ENCODE measurements at places on chromosomes 2 and 18.

GRCh38 chr2:215693193-215693998 lies 257.5 kb upstream of the FN1 start:
- no peak for DNase-seq

DNA sequence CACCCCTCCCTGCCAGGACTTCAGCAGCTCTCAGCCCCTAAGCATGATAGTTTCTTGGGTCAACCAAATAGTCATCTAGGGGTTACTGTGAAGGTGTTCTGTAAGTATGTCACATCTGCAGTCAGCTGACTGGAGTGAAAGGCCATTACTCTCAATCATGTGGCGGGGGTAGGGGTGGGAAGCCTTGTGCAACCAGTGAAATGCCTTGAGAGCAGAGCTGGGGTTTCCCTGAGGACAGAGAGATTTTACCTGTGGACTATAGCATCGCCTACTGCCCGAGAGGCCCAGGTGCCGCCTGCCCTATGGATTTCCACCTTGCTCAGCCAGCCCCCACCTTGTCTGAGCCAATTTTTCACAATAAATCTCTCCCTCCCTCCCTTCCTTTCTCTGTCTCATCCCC lies 20.9 kb upstream of the KLF11 start:
- DNase-seq: no peak

- no peak for DNase-seq
Observed at GRCh38 chr2:198452327-198452726, 647.9 kb downstream of the PLCL1 start.

- DNase-seq: peak; percentile 78
Observed at GRCh38 chr2:203811491-203812221, 55.9 kb upstream of the CTLA4 start.

DNA sequence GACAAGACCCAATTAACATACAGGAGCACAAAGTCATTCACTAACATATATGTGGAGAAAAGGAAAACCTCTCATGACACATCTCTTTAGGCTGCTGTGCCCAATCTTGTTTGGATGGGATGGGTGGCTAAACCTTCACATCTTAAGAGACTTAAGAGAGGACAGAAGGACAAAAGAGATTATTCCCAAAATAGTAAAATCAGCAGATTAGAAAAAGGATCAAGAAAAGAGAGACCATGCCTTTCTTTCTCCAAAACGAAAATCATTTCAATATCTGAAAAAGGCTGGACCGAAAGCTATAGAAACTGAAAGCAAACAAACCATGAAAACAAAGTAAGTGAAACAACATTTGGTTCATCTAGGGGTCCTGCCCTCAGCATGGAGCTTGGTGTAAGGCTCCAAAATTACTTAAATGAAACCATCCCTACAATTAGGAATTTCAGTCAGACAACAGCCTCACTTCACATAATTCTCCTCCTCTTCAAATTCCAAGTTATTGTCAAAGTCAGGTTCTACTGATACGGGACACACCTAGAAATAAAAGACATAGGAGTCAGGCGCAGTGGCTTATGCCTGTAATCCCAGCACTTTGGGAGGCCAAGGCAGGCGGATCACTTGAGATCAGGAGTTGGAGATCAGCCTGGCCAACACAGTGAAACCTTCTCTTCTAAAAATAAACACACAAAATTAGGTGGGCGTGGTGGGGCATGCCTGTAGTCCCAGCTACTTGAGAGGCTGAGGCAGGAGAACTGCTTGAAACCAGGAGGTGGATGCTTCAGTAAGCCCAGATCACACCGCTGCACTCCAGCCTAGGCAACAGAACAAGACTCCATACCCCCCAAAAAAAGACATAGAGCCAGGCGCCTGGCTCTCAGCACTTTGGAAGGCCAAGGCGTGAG lies 5.2 kb downstream of the STARD7 start:
- DNase-seq: no peak

- DNase-seq: no peak
Observed at GRCh38 chr2:146992057-146992456, 852.8 kb upstream of the ACVR2A start.

DNA sequence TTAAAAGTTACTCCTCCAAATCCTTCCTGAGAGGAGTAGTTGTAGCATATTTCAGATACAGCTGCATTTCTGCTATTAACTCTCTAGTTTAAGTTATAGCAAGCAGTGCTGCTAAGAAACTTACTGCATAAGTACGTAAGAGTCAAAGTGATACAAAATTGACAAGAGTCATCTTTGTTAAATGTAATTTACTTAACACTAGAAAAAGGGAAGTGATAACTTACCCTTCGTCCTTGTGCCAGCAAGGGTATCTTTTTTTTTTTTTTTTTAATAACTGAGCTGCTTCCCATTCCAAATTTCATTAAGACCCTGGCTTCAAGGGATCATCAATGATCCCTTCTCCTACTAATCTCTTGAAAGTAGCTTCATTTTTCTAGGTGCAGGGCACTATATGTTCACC lies 493.0 kb downstream of the PLCL1 start:
- DNase-seq: no peak

GRCh38 chr18:79197531-79197930 lies 128.3 kb downstream of the ATP9B start:
- no peak for DNase-seq

DNA sequence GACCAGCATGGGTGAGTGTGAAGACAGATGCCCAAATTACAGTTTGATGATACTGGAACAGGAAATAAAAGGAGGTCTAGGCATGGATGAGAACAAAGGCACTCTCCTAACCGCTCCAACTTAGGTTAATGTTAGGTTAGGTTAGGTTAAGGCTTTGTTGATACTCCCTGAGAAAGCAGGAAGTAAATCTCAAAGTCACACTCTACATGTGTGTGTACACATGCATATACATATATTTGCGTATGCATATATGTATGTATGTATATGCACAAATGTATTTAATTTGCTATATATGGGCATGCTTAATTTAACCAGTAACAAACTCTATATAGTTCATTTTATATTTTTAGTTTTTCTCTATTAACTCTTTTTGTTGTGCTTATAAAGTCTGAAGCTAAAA lies 139.3 kb downstream of the UPP2 start:
- DNase-seq: no peak

DNA sequence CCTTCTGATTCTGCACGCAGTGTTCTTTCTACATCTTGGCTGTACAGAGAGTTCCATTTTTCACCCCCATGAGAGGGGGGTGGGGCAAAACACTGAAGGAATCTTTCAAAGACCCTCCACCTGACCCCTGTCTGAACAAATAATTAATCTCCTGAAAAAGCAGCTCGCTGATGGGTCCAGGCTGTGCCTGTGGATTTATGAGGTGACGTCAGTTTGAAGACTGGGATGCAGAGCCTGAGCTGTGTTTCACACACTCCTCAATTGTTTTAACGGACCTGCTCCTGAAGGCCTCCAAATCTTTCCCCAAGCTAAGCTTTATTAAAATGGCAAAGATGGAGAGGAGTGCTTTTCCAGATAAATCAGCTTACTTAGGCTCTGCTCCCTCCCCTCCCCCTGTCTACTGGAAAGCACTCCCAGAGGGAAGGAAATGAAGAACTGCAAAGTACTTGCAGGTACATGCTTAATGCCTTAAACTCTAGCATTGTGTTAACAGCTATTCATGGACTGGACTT lies 390.2 kb upstream of the TNP1 start:
- DNase-seq: peak; percentile 78

DNA sequence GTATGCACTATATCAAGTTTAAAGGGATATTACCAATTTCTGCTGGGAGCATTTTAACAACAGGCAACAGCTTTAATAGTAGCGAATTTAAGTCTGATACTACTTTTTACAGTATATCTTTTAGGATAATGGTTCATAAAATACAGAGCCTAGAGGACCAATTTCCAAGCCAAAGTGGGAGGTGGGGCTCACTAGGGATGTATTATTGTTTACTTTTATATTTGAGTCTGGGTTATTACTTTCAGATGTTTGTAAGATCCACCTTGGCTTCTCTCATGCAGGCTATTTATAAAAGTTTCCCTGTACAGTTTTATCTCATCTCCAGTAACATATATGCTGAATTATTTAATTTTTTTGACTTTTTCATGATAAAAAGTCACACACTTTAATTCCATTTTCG lies 242.0 kb downstream of the CMPK2 start:
- DNase-seq: no peak

DNA sequence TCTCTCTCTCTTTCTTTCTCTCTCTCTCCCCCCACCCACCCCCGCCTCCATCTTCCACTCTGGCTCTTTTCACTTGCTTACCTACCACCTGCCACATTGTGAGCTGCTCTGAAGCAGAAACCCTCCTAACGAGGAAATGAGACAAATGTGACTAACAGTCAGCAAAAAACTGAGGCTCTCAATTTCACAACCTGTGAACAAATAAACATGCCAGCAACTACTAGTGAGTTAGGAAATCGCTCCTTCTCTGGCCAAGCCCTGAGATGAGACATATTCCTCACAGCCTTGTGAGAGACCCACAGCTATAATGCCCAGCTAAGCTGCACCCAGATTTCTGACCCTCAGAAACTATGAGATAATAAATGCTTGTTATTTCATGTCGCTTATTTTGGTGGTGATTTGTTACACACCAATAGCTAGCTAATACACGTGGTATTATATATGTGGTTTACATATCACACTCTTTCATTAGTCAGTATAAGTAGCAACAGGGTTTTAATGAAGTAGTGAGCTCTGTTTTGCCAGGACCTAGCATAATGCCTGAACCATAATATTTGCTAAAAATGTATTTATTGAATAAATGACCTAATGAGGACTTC lies 8.4 kb upstream of the ZNF521 start:
- no peak for DNase-seq

DNA sequence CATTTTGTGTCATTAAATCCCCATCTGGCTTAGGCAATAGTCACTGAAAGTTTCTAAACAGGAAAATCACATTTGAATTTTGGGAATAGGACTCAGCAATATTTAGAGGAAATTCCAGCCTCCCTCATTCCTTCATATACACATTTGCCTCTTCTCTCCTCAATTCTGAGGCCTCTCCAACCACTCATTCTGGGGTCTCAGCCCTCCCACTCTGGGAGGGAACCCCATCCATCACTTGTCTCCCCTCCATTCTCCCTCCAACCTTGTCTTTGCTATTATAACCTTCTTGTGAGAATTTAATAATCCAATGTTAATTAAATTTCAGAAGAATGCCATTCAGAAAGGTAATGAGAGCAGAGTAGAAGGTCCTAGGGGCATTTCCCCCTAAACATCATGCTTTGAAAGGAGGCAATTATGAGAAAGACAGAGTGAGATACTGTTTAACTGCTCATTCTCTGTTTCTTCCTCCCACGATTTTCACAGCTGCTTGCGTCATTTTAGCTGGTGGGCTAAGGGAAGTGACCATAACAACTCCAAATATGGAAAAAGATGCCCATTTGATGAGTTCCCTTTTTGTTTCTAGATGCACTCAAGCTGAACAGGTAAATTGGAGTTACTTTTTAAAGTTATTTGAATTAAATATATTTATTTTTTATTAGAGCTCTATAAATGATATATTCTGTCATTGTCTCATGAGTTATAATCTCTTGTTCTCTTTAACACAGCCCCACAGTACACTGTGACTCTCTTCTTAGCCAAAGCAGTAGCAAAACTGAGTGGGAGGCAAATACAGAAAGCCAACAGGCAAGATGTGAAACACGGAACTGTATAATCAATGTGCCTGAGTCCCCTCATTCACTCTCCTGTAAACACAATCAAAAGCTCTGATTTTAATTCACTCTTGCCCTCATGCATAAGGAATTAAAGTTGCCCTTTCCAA lies 135.1 kb downstream of the DLGAP1 start:
- DNase-seq: no peak

DNA sequence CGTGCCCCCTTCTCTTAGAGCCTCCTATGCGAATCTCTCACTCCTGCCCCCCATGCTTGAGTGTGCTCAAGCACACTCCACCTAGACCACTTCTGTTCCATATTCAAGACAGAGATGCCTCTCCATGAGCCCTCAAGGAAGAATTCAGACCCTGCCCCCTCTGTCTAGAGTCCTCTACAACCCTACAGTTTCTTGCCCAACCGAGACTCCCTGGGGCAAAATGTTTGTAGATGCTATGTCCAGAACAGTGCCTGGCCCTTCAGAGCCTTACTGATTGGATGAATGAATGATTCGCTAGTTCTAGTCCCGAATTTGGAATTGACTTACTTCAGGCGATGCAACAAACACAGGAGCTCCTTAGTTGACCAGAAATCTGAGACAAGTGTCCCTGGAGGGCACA lies 8.7 kb downstream of the APCDD1 start:
- no peak for DNase-seq

DNA sequence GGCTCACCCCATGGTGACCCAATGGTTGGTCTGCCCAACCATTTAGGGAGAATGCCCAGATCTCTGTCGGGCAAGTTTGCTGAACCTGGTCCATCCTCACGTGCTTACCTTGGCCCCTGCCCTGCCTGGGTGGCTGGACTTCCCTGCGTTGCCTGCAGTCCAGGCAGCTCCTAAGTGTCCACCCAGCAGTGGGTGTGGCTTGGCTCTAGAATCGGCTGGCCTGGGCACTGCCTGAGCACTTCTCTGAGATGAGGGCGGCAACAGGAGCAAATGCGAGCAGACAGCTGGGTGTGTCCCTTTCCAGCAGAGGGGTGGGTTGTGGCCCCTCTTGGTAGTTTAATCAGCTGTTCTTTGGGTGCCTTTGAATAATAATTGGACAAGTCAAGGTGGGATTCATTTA lies 11.3 kb downstream of the PCARE start:
- DNase-seq: no peak

GRCh38 chr2:10158681-10159080 lies 36.1 kb downstream of the RRM2 start:
- no peak for DNase-seq

DNA sequence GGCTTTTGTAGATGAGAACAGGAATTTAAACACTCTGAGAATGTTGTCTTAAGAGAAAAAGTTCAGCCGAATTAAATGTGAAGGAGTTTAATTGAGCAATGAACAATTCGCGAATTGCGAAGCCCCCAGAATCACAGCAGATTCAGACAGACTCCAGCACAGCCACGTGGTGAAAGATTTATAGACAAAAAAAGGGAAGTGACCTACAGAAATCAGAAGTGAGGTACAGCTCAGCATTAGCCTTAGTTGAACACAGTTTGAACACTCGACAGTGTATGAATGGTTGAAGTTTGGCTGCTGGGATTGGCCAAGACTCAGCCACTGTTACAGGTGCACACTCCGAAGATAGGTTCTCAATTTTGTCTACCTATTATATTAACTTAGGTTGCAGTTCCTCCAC lies 264.0 kb upstream of the CHST9 start:
- no peak for DNase-seq

GRCh38 chr2:207423886-207424285 lies 105.9 kb upstream of the CREB1 start:
- no peak for DNase-seq

DNA sequence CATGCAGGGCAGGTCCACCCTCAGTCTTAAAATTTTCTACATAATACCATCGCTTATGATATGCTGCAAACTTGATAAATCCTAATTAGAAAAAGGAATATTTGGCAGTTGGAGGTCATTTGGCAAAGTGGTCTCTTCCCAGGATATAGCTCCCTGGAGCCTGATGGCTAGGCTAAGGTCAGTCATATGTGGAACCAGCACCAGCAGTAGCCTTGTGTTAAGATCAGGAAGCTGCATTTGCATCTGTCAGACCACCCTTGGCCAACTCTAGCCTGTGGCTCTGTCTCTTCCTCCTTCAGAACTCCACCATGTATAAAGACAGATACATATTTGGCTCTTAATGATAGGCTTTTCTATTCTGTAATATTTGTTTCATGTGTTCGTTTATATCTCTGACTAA lies 5.4 kb upstream of the HK2 start:
- no peak for DNase-seq

GRCh38 chr2:217040099-217040498 lies 180.2 kb upstream of the TNP1 start:
- no peak for DNase-seq

GRCh38 chr2:178241844-178242551 lies 47.7 kb downstream of the OSBPL6 start:
- DNase-seq: peak; percentile 78

GRCh38 chr2:9800639-9800974 lies 42.7 kb upstream of the TAF1B start:
- no peak for DNase-seq

All from tibial artery (tissue), 4 donors.